ENCODE measurements at places on chromosomes 3 and 15.

- no peaks in the 10 kb centered on the region for H3K4me1 ChIP-seq
- DNase-seq: no peak
- H3K27me3 ChIP-seq: no peaks in the 10 kb centered on the region
- no peak overlapping the region for H3K27ac ChIP-seq
- H3K36me3 ChIP-seq: no peaks in the 10 kb centered on the region
Measured at GRCh38 chr3:87627316-87627715, 350.9 kb upstream of the POU1F1 start.

GRCh38 chr3:13221491-13222061, 148.3 kb upstream of the IQSEC1 start:
- no peaks in the 10 kb centered on the region for H3K4me1 ChIP-seq
- H3K27me3 ChIP-seq: no peaks in the 10 kb centered on the region

DNA sequence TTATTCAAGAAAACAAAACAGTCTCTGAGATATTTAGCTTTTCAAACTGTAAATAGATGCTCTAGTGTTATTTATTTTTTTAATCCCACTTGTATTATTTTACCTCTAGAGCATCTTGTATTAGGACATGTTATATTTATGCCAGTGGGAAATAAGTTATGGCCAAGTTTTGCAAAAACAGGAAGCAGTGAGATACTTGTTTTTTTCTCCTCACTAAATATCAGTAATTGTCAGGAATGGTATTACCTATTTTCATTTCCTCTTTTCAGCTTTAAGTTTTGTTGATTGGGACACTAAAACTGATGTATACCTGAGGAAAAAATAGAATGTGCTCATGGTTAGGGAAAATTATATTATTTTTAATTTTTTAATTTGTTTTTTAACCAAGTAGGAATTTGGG, 8.6 kb upstream of the IL20RB start:
- no peak for DNase-seq
- H3K36me3 ChIP-seq: no peaks in the 10 kb centered on the region
- peaks cover 4% of the 10 kb centered on the region for H3K4me1 ChIP-seq

- H3K27ac ChIP-seq: no peak overlapping the region
- no peaks in the 10 kb centered on the region for H3K4me1 ChIP-seq
- H3K27me3 ChIP-seq: no peaks in the 10 kb centered on the region
- no peak overlapping the region for H3K4me3 ChIP-seq
Measured at GRCh38 chr3:170076715-170077238, 39.0 kb downstream of the GPR160 start.

GRCh38 chr15:57732526-57733331, 26.2 kb downstream of the POLR2M start:
- no peak overlapping the region for H3K27ac ChIP-seq
- no peaks in the 10 kb centered on the region for H3K36me3 ChIP-seq
- DNase-seq: peak; percentile 45
- no peaks in the 10 kb centered on the region for H3K4me1 ChIP-seq
- H3K4me3 ChIP-seq: no peak overlapping the region

All from fibroblast of lung (primary cell).